Vein endothelial cell (primary cell): ENCODE measurements at places on chromosomes 7 and 10. TPM values are rescaled to one million over a fixed set of nuclear protein-coding genes. Genes with fewer than 3 reads are reported as not detected.

THSD7A gene
- total RNA-seq = 32.0 and 36.6 TPM in 2 replicates

COL13A1 gene
- total RNA-seq = 13.1 and 16.7 TPM in 2 replicates

CCDC146 gene
- total RNA-seq = 0.67 and 1.6 TPM in 2 replicates

ZNF503 gene
- total RNA-seq = 1.7 and 2.3 TPM in 2 replicates

PLEKHS1 gene
- under 0.01 TPM in 1 of 2 replicates, not detected in the other for total RNA-seq

BLNK gene
- total RNA-seq = not detected in 2 replicates

CPN1 gene
- total RNA-seq = not detected in 2 replicates

SPDYE16 gene
- under 0.01 TPM in 1 of 2 replicates, not detected in the other for total RNA-seq

STEAP1B gene
- 37.2 and 44.8 TPM in 2 replicates for total RNA-seq

ZPBP gene
- not detected in 2 replicates for total RNA-seq

BUB3 gene
- 146 and 203 TPM in 2 replicates for total RNA-seq

SLC29A4 gene
- 2.1 and 6.2 TPM in 2 replicates for total RNA-seq

PTPRN2 gene
- total RNA-seq = 0.65 and 1.4 TPM in 2 replicates

AKR1C8 gene
- total RNA-seq = not detected in 2 replicates

PRLHR gene
- not detected in 2 replicates for total RNA-seq

ANKRD61 gene
- not detected in 2 replicates for total RNA-seq

DNAJC12 gene
- 4.9 and 17.3 TPM in 2 replicates for total RNA-seq

ACSL5 gene
- total RNA-seq = 18.3 and 26.7 TPM in 2 replicates

ABCB4 gene
- total RNA-seq = not detected in 2 replicates

AGAP5 gene
- 1.6 and 1.9 TPM in 2 replicates for total RNA-seq

IKZF1 gene
- not detected in 2 replicates for total RNA-seq

KCNMA1 gene
- total RNA-seq = 0.19 TPM in 1 of 2 replicates, not detected in the other
